Eye (tissue), 1 donor: ENCODE measurements at places on chromosomes 5 and 9.

- no peak for DNase-seq
These were observed 254.6 kb downstream of the BRINP1 start for GRCh38 chr9:119114681-119115080.

DNA sequence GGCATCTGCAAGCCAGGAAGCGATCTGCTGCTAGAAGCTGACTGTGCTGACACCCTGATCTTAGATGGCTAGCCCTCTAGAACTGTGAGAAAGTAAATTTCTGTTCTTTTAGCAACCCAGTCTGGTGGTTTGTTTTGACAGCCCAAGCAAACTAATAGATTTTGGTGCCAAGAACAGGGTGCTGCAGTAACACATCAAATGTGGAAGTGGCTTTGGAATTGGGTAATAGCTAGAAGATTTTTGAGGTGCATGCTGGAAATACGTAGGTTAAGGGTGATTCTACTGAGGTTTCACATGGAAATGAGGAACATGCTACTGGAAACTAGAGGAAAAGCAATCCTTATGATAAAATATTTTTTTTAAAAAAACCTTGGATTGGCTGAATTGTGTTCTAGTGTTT, 153.5 kb upstream of the SH3GL2 start:
- no peak for DNase-seq

GRCh38 chr9:102049586-102050246, 311.3 kb upstream of the GRIN3A start:
- no peak for DNase-seq

DNA sequence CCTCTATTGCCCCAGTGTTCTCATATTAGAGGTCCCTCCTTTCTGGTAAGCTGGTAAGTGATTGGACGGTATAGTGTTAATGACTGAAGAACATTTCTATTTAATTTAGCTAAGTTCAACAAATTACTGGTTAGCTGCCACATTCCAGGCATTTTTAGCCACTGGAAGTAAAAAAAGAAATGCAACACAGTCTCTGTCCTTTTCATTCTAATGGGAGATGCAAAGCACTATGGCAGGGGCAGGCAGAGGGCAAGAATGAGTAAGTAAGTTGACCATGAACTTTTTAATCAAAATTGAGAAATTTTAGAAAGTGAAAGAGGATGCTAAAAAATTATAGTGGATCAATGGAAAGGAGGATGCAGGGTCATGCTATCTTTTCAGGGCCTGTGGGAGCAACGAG, 137.4 kb downstream of the GPBP1 start:
- DNase-seq = no peak

- peak; percentile 87 for DNase-seq
These were observed at the start of the genes ITGA1 and PELO for GRCh38 chr5:52787600-52788504. Gene ITGA1, plus strand, starts transcription at chr5:52787916. Its CDS starts 438 bp downstream, at chr5:52788354. Gene PELO, plus strand, starts transcription at chr5:52787916. Its CDS starts 12,479 bp downstream, at chr5:52800395.

- DNase-seq = peak; percentile 65
These were observed 977 bp downstream of the MGAT4B start for GRCh38 chr5:179805529-179806249.

- no peak for DNase-seq
These were observed 7.0 kb upstream of the MRNIP start for GRCh38 chr5:179865491-179866240.

- no peak for DNase-seq
These were observed 5.5 kb downstream of the ENG start for GRCh38 chr9:127848756-127849504.

- DNase-seq = no peak
These were observed 63.5 kb downstream of the ENC1 start for GRCh38 chr5:74576941-74577456.

DNA sequence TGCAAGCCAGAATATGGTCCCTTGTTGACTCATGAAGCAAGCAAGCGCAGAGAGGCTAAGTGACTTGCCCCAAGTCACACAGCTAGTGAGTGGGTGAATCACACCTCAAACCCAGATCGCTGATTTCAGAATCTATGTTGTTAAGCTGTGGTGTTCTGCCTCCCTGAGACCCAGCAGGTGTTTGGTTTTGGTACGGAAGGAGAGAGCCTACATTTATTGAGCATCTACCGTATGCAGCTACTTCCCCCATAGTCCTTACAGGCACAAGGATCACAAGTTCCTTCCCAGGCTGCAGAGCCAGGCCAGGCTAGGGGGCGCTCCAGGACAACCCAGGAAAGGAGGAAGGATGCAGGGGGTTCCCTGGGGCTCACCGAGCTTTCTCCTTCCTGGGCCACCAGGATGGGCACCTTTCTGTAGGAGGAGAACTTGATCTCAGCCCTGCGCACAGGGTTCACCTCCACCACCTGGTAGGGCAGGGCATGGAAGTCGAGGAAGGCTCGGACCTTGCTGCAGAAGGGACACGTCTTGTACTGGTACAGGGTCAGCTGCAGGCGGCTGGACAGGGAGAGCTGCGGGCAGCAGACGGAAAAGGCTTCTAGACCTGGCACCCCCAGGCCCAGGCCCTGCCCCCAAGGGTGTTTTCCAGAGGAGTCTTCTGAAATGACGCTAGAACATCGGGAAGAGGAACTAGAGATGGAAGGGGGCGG, 2.5 kb downstream of the PTGES2 start:
- peak; percentile 69 for DNase-seq

DNA sequence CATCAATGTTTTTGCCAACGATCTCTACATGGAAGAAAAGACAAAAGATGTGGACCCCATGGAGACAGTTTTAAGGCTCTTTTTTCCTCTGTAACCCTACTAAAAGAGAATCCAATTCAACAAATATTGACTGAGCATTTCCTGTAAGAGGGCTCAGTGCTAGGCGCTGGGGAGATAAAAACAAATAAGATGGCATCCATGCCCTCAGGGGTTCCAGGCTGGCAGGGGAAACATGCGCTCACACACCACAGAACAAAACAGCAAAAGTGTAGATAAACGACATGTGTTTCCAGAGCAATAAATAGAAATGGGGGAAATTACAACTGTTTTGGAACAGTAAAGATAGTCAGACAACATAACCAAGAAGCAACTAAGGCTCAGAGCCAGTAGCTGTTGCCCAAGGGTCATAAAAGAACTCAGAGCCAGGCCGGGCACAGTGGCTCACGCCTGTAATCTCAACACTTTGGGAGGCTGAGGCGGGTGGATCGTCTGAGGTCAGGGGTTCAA, 25.2 kb downstream of the ZNF608 start:
- DNase-seq = no peak

- DNase-seq = no peak
These were observed at the start of gene IFNA2 for GRCh38 chr9:21385131-21385670. Gene IFNA2, minus strand, starts transcription at chr9:21385398. Its CDS starts 69 bp downstream, at chr9:21385329.

- DNase-seq = no peak
These were observed 184.3 kb upstream of the IRX1 start for GRCh38 chr5:3411363-3411762.

DNA sequence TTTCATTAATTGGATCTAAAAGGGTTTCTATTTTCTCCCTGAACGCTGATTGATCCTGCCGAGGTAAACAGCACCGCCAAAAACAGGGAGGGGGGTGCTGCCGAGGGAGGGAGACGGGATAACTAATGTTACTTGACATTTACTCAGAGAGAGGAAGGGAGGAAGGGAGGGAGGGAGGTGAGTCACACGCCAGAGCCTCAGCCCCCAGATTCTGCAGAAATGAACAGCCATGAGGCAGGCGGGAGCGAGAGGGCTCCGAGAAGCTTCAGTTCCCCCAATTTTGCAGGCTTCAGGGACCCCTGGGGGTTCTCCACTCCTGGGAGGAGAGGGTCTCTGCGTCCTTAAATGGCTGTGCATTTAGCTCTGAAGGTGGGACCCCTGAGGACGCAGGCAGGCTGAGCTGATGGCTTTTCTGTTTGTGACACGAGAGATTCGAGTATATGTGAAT, 59.1 kb upstream of the IER5L start:
- no peak for DNase-seq

DNA sequence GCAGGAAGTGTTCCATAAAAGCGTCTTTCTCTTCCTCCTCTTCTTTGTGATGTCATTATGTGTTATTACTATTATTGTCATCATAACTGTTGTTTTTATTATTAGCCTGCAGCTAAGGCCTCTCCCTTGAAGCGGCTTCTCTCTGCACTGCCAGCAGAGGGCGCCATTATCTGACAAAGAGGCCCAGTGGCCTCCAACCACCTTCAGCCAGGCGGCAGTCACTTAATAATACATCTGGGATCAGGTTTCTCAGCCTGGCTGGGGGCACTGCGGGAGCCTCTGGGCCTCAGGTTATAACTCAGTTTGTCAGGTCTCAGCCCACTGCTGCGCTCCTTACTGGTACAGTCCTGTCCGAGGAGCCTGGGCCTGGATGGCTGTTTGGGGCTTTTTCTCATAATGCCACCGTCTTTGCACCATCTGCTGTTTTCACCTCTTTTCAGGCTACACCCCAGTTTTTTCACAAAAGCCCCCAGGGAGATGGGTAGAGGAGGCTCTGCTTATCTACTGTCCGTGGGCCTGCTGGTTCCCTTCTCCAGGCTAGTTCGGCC, 281.9 kb downstream of the NSG2 start:
- DNase-seq = peak; percentile 82

GRCh38 chr9:136617746-136618579, 44.8 kb upstream of the EGFL7 start:
- DNase-seq = no peak

DNA sequence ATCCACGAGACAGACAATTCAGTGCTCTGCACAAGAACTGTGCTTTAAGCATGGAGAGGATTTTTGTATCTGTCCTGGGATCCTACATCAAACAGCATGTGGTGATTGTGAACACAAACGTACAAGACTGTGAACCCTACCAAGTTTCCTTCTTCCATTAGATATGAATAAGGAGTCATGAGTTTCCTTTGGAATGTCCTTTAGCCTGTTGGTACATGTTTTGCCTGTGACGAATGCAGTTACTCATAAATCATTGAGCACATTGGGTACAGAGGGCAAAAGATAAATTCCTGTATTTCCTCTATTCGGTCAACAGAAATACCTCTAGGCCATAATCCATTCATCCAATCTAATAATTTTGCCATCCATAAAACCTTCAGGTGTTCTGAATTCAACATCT, 61.5 kb downstream of the FXN start:
- peak; percentile 12 for DNase-seq

- DNase-seq = no peak
These were observed 40.2 kb upstream of the ROPN1L start for GRCh38 chr5:10401498-10401897.

DNA sequence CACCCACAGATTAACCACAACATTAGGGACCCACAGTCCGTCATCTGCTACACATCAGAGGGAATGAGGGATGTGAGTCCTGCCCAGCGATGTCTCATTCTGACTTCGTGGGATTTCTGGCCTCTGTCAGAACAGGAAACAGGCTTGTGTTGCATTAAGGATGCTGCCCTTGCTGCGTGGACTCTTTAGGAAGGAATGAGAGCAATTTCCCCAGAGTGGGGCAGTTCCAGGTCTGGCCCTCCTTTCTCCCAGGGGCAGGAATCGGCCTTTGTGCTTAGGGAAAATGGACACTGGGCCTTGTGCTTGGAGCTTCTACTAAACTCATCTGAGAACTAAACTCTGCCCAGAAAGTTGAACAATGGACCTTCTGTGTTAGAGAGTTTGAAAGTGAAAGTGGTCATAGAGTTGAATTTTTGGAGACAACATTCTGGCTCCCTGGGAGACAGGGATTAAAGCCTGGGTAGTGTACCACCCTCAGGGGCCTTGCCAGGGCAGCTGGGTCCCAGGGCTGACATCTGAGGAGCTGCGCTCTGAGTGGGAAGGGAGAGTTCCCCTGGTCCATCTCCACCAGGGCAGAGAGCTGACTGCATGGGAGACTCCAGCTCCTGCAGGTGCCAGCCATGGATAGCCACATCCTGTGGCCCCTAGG, 37.8 kb upstream of the S1PR3 start:
- DNase-seq = peak; percentile 40
